ENCODE measurements at places on chromosomes 7 and 10.

DNA sequence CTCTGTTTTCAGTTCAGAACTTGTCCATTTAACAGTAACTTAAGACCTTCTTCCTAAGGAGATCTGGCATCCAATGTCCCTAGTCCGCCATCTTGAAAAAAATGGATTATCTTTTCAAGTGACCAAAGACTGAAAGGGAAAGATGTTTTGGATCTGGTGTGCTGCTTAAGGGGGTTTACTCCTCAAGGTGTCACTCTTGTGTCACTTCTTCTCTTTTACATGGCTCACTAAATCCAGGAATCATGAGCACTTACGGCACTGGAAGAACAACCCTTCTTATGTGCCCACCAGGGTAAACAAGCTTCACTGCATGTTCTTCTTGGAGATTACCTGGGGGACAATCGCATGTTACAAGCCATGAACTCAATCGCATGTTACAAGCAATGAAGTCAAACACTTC lies 43.7 kb downstream of the ANXA8 start:
- DNase-seq: no peak

- no peak for DNase-seq
Observed at GRCh38 chr7:97226541-97226940, 109.0 kb downstream of the SDHAF3 start.

GRCh38 chr10:127918572-127918971 lies 11.7 kb downstream of the PTPRE start:
- DNase-seq: no peak

DNA sequence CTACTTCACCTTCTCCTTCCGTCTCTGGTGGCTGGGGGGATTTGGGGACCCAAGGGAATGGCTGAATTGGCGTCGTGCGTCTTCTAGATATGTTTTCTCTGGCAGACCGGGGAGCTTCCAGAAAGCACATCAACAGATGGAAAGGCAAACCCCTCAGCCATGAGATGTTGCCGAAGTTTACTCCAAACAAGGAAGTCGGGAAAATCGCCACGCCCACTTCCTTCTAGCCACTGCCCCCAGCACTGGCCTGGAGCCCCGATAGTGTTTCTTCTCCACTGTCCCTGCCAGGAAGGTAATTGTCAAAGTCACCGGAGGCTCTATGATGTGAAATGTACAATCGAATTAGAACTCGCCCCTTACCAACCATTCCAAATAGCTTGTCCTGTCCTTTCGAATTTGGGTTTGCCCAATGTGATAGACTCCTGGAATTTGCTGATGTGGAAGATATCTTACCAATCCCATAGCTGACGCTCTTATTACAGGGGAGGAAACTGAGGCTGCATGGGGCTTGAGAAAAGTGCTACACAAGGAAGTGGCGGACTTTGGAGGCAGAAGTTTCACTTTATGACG lies 191.0 kb downstream of the LSM5 start:
- DNase-seq: no peak

DNA sequence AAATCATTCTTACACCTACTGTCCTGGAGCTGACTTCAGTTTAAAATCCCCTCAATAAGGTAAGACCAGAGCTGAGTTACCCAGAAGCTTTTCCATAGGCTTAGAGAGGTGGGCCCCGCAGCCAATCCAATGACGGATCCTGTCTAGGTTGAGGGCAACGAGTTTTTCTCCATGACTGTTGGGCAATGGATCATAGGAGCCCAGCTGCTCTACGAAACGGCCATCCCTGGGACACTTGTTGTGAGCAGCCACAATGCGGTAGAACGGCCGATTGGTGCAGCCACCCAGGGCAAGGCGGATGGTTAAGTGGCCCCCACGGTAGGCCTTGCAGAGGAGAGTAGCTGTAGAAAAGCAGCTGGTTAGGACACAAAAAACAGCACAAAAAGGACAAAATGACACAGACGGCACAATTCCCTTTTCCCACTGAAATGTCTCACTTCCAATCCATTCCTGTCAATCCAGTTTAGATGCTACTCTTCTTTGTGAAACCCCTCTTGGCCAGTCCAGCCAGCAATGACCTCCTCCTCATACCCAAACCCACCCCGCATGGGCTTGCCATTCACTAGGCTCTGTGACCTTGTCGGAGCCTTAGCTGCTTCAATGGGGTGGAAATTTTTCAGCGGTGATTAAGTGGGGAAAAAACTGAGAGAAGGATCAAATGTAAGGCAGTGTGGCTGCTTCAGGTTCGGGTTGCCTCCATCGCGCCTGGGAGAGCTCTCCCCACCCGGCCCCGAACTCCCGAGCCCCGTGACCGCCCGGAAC lies 580 bp downstream of the MRPS16 start:
- peak; percentile 15 for DNase-seq

DNA sequence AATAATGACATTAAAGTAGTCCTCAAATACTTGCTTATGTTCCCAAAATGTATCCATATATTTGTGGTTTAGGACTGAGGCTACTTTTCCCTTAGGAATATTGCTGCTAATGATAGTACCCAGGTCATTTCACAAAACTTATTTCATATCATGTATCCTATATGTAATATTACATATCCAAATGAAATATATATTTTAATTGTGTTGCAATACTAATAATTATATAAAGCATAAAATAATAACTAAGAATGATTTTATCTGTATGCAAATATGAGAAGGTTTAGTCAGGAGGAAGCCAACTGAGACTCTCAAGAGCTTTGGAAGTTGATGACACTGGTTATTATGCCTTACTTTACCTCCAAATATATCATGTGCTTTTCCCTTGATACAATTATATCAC lies 231.5 kb upstream of the KLF14 start:
- DNase-seq: no peak

GRCh38 chr7:91068136-91068795 lies 196.0 kb upstream of the FZD1 start:
- no peak for DNase-seq

DNA sequence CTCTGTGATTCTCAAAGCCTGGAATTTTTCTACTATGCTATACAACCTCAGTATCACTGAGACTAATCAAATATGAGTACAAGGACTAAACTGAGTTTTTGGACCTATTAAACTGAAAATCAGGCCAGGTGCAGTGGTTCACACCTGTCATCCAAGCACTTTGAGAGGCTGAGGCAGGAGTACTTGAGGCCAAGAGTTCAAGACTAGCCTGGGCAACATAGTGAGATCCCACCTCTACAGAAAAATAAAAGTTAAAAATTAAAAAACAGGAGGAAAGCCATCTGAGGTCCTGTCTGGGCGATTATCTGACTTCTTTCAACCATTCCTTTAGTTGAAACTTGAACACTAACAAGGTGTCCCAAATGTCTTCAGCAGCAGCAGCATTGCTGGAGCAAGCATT lies 7.0 kb downstream of the XRCC2 start:
- no peak for DNase-seq

DNA sequence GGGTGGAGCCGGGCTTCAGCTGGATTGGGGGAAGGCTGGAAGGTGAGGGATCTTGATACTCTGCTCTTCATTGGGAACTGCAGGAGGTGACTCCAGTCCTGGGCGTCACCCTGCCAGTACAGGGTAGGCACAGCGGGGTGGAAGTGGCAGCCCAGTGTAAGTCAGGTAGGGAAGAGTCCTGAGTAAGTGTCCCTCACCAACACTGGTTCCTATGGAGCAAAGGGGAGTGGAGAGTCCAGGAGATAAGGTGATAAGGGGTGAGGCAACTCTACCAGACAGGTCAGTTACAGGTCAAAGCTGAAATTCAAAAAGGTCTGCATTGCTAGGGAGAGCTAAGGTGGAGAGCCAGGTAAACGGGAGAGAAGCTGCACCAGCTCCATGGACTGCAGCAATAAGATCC lies 145.6 kb upstream of the NFE2L3 start:
- no peak for DNase-seq

GRCh38 chr10:103481974-103482531 lies 3.0 kb upstream of the CALHM3 start:
- DNase-seq: peak; percentile 47

- no peak for DNase-seq
Observed at GRCh38 chr10:2980791-2981360, 86.5 kb upstream of the PFKP start.

- DNase-seq: no peak
Observed at GRCh38 chr10:75403939-75404814, 2.6 kb upstream of the ZNF503 start.

DNA sequence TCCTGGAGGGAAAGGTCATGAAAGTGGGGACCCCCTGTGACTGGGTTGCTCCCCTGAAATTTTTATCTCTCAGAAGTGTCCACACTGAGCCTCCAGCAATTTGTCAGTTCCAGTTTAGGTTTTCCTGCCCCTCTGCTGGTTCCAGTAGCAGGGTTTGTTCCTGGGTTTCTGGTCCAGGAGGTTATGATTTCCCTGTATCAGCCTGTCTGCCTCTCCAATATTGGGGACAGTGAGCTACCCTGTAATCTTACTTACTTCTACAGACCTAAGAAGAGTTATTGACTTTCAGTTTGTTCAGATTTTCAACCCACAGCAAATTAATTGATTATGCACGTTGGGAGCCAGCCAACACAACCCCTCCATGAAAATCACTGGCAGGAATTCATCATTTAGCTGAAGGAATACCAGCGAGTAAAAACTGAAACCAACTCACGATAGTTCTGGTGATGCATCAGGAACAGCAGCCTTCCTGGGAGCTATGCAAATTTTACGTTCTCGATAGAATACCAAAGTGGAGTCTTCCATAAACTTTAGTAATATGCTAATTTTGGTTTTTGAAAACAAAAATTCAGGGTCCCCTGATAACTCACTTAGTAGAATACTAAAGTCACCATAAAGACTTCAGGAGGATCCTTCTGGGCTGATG lies 31.3 kb upstream of the IL15RA start:
- no peak for DNase-seq

GRCh38 chr7:48113275-48113674 lies 24.2 kb downstream of the UPP1 start:
- no peak for DNase-seq

DNA sequence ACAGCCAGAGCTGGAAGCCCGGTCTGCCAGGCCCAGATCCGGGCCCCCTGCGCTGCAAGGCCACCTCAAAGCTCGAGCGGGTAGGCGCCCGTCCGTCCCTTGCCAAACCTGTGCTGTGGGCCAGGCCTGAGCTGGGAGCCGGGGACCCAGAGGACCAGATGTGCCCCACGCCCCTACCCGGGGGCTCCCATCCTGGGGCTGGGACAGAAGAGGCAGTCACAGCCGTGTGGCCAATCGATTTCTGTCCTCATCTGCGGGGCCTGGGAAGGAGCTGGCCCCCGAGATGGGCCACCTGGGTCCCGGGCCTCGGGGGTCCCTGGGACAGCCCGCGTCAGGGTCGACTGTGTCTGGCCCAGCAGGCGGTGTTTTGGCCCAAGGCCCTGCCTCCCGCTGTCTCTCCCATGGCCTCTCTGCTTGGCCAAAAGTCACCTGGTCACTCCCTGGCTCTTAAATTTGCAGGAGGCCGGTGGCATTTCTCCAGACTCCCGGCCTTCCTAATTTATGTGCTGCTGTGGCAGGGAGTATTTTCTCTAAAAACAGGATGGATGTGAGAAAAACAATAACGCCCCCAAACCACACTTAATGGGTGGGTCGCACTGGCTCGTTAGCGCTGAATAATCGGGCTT lies 63.8 kb downstream of the UNCX start:
- no peak for DNase-seq

DNA sequence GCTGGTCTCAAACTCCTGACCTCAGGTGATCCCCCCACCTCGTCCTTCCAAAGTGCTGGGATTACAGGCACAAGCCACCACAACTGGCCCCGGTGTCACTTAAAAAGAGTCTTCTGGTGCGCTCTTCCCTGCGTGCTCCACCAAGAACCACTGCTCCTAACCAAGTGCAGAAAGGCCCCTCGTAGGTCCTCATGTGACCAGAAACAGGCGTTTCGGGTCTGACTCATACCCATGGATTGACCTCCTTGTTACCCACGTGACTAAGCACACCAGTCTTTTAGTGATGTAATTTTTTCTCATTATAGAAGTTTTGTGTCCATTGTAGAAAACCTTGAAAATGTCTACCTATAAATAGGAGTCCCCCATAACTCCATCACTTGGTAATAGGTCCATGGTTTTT lies 13.9 kb downstream of the FKBP6 start:
- no peak for DNase-seq

DNA sequence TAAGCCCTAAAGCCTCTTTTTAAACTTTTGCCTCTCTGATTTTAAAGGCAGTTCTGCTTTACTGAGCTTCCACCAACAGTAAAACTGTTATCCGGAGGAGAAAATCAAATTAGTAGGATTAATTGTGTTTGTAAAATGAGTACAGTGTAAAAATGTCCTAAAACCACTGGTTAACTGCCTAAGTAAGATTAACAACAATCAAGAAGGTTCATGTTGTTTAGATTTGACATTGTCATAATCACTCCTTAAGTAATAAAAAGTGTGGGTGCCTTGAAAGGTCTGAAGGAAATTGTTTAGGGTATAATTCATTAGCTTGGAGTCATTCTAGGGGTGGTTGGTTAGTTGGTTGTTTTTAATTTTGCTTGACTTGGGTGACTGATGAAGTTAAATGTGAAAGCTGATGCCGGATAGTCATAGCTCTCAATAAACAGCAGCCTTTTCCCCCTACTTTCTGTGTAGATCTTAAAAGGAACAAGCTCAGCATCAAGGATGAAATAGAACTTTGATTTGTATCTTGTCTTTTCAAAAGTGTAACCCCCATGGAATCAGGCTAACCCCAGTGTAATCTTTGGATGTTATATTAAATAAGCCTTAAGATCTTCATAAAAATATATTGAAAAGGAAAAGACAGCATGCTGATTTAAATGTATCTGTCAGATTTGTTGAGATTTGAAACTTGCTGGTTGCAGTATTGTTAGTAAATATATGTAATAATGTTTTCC lies 148.3 kb downstream of the ARID5B start:
- no peak for DNase-seq

- no peak for DNase-seq
Observed at GRCh38 chr7:128004623-128005022, 26.6 kb downstream of the LRRC4 start.

DNA sequence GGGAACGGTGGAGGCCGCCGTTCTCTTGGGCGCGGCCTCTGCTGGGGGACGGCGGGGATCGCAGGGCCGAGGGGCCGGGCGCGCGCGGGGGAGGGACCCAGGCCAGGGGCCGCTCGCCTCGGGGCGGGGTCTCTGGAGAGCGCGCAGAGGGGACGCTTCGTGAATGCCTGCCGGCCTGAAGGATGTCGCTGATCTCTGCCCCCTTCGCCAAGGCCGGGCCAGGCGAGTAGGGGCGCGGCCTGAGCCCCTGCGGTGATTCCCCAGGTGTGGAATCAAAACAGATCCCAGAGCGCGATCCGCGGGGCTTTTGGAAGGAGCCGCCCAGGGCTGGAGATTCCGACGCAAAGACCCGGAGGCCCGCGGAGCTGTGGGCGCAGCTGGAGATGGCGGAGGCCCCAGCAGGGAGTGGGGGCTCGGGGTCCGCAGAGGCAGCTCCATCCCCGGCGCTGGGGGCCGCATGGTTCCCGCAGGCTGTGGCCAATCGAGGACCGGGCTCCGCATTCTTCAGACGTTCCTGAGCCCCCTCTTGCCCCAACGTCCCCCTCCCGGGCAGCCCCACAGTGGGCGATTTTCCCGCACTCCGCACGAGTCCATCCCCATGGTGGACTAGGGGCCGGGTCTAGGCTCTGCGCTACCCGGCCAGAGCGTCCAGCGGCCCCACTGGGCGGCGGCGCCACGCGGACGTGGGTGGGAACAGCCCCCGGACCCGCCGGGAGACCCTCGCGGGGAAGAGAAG lies 166.0 kb downstream of the ACTR3B start:
- no peak for DNase-seq

DNA sequence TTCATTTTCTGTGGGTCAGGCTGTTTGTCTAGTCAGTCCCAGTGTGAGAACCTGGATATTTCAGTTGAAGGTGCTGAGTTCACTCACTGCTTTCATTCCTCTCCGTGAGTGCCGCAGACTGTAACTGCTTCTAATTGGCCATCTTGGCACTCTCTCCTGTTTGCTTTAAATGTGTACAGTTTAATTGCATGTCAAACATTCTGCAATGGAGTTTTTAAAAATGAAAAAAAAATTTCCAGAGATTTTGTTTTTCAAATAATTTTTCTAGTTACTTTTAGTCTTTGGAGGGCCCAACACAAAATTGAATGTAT lies 87.8 kb downstream of the CCSER2 start:
- DNase-seq: no peak
